GM12891 (cell line): ENCODE measurements at places on chromosomes 3 and 15.

DNA sequence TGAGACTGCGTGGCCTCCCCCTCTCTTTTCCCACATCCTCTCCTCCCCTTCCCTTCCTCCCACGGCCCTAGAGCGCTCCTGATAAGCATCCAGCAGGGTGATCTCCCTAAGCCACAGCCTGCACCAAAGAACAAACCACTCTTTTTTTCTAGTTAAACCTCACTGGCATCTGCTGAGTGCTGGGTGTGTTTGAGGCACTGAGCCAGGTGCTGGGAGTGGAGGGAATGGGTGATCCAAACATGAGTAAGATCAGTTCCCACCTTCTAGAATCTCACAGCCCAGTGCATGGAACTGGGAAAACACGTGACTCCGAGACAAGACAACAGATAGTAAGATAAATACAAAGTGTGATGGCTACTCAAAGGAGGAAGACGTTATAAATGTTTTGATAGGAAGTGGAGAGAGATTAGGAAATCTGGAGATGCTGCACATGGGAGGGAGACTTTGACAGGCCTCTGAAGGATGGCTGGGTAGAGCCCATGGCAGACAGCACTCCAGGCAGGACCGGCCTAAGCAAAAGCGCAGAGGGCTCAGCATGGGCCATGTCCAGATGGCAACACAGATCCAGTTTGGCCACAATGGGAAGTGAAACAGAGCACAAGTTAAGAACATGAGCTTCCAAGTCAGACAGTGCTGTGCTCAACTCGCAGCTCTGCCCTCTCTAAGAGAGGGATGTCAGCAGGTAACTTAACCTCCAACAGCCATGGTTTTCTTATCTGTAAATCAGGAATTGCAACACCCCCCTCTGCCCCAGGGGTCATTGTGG, 55.6 kb downstream of the CCR3 start:
- DNase-seq = no peak

GRCh38 chr15:88179562-88179961, 77.0 kb downstream of the NTRK3 start:
- DNase-seq = no peak

GRCh38 chr3:19030522-19030839, 117.8 kb upstream of the KCNH8 start:
- no peak for DNase-seq

- DNase-seq = no peak
Measured at GRCh38 chr3:16860234-16860633, 24.5 kb upstream of the PLCL2 start.

GRCh38 chr3:61239871-61240270, 11.4 kb downstream of the FHIT start:
- no peak for DNase-seq

DNA sequence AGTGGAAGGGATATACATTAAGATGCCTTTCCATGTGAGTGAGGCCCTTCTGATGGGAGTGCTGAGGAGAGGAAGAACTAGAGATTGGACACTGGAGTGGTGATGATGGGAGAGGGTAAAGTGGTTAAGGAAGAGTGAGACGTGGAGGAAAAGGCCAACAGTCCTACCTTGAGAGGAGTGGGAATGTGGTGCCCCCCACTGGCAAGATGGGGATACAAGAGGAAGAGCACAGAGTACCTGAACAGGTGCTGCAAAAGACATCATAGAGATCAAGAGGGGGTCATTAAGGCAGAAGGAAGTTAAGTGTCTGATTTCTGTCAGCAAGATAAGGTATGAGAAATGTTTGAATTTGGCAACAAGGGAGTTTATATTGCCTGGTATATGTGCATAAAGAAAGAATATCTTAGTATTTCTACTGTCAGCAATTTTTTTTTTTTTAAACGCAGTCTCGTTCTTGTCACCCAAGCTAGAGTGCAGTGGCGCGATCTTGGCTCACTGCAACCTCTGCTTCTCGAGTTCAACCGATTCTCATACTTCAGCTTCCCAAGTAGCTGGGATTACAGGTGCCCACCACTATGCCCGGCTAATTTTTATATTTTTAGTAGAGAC, 34.0 kb downstream of the ARIH2 start:
- DNase-seq = no peak

DNA sequence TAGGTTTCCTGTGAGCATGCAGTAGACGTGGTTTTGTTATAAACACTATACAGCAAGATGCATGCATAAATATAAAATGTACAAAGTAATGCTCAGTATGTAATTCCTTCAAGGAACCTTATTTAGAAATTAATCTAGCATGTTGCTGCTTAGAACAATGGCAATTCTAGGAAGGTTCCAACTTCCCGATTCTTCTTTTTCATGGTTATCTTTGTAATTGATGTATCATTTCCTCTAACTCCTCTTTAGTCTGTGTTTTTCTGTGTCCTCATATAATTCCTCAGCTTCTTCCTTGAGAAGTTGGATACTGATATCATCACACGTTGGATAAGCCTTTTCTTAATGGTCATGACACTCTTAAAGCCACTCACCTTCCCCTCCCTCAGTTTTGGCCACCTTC, 3.5 kb downstream of the TSEN2 start:
- DNase-seq = no peak

- no peak for DNase-seq
Measured at GRCh38 chr3:182782149-182782548, 11.2 kb upstream of the ATP11B start.

DNA sequence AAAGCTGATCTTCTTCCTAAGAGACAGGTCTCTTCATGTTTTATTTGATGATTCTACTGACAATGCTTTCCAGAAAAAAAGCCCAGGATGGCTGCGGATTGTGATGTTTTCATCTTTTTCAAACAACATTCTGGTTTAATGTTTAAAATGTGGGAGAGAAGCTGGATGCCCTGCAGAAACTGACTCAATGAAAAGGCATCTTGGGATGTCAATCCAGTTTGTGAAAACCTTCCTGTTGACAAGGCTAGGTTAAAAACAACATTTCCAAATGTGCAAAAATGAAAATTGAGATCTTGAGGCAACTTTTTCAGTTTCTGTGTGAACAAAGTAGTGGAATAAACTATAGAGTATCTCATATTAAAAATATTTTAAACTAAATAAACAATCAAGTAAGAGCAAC, 156.0 kb upstream of the MRPL3 start:
- DNase-seq = no peak

- no peak for DNase-seq
Measured at GRCh38 chr3:143182866-143183664, 63.5 kb downstream of the CHST2 start.

DNA sequence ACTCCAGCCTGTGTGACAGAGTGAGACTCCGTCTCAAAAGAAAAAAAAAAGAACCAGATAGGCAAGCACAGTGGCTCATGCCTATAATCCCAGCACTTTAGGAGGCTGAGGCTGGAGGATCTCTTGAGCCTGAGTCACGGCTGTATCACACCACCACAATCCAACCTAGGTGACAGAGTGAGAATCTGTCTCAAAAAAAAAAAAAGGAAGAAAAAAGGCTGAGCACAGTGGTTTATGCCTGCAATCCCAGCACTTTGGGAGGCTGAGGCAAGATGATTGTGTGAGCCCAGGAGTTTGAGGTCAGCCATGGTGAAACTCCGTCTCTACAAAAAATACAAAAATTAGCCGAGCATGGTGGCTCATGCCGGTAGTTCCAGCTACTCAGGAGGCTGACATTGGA, 5.6 kb upstream of the NICN1 start:
- DNase-seq = no peak

- no peak for DNase-seq
Measured at GRCh38 chr3:62705721-62706120, 169.5 kb downstream of the CADPS start.

DNA sequence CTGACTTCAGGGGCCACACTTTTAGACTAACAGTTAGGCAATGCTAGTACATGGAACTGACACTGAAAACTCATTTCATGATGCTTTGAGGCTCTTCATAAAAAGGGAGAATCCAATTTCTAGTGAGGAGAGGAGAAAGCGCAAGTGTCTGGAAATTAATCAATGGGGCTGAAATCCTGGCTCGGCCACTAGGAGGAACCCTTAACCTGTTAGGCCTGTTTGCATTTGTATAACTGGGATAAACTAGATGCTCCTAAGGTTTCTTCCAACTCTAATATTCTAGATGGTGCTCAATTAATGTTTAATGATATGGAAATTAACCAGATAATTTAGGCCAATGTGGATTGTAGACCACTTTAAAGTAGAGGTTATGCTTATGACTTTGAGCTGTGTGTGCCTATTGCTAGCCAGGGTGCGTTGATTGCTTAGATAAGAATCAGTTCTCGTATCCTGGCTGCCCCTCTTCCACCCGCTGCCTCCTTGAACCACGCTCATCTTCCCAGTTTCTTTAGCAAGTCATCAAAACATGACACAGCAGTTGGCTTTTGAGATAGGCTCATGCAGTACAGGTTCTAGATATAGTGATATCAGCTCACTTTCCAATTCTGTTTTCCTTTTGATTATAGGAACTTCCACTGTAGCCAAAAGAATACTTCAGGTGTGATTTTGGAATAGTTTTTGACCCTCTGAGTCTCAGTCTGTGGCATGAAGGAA, 16.8 kb upstream of the CRBN start:
- DNase-seq = no peak

DNA sequence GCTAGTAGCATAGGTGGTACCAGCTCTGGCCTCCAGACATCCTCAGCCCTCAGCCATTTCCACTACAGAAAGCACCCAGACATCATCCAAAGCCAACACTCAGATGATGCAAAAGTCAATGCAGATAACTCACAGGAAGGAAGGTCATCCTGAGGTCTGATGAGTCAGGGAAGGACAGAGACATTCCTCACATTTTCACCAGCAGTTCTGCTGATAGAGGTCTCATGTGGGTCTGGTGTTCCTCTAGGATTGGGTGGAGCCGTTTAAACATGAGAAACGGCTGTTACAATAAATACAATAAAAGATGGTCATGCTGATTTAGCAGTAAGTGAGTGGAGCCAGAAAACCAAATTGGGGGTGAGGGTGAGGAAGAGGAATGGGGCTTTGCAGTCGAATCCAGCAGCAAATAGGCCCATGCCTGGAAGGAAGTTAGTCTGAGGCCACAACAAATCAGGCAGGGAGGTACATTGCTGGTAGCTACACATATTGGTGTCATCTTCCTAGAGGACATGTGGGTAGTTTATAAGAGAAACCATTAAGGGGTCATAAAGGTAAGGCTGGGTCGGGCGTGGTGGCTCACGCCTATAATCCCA, 33.3 kb upstream of the FLNB start:
- DNase-seq = no peak

GRCh38 chr3:152961323-152961722, 126.4 kb downstream of the P2RY1 start:
- DNase-seq = peak; percentile 3

GRCh38 chr3:153099131-153099530, 62.9 kb upstream of the RAP2B start:
- DNase-seq = no peak

GRCh38 chr3:42224658-42225421, 41.1 kb downstream of the CCK start:
- DNase-seq = no peak

- no peak for DNase-seq
Measured at GRCh38 chr3:157647820-157648219, 144.6 kb upstream of the VEPH1 start.

DNA sequence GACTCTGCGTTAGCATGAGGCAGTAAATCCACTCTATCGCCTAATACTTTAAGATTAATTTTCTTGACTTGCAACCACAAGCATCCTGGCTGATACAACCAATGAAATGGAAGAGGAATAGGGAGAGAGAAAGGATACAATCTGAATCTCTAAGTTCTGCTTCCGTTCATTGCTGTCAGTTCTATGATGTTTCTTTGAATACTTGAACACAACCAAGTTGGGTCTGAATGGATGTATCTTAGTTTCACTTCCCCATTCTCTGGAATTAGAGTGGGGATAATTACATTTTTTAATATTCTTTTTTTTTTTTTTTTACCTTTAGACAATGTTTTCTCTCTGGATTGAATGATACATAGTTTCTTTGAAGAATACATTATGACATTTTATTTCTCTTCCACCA, 22.9 kb downstream of the PDE8A start:
- DNase-seq = no peak

- no peak for DNase-seq
Measured at GRCh38 chr3:107994956-107995715, 95.7 kb downstream of the CD47 start.
